H1 (cell line): ENCODE measurements at places on chromosomes 13 and 19. TPM values are rescaled to one million over a fixed set of nuclear protein-coding genes. Genes with fewer than 3 reads are reported as not detected.

The ZNF44 gene
- 2.8 and 3.2 TPM in 2 replicates for total RNA-seq

The CEBPA gene
- 2.7 and 3.0 TPM in 2 replicates for total RNA-seq

The AP1M1 gene
- 37.2 and 37.5 TPM in 2 replicates for total RNA-seq

The ZNF649 gene
- 44.0 and 51.7 TPM in 2 replicates for total RNA-seq

The IL12RB1 gene
- total RNA-seq = not detected in 2 replicates

The CGB5 gene
- total RNA-seq = 0.63 TPM in 1 of 2 replicates, not detected in the other

The ZNF625 gene
- total RNA-seq = 23.3 and 26.8 TPM in 2 replicates

The IFI30 gene
- 25.9 and 28.9 TPM in 2 replicates for total RNA-seq

The DZIP1 gene
- 24.6 and 28.0 TPM in 2 replicates for total RNA-seq

The OCEL1 gene
- 32.1 and 32.6 TPM in 2 replicates for total RNA-seq

The YJEFN3 gene
- 5.0 and 5.7 TPM in 2 replicates for total RNA-seq

The MEIS3 gene
- 27.4 and 28.2 TPM in 2 replicates for total RNA-seq

The CPB2 gene
- not detected in 2 replicates for total RNA-seq

The KLK3 gene
- total RNA-seq = not detected in 2 replicates

The C19orf33 gene
- total RNA-seq = 4.4 and 6.0 TPM in 2 replicates

DNA sequence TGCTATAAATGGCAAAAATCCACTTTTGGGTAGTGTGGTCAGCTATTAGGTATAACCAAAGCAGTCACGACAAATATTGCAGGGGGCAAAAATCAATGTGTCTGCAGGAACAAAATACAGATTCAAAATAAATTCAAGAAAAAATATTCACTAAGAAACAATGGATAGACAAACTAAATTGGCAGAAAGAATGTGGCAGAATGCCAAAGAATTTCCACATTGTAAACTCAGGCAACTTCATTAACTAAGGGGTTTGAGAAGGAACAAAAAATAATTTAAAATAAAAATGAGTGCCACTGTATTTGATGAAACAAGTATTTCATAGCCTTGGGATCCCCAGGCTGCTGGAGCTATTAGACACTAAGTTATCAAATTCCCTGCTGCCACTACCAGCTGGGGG lies 193.1 kb downstream of the VWA8 start:
- no peak overlapping the region for H3K27ac ChIP-seq
- no peaks in the 10 kb centered on the region for H3K4me1 ChIP-seq
- H3K27me3 ChIP-seq = no peaks in the 10 kb centered on the region
- no peaks in the 10 kb centered on the region for H3K36me3 ChIP-seq
- no peak for DNase-seq

- no peak overlapping the region for H3K27ac ChIP-seq
- peaks cover 16% of the 10 kb centered on the region; the same call in 1 of the 2 replicates for H3K27me3 ChIP-seq
- peak; percentile 80 for DNase-seq
- no peaks in the 10 kb centered on the region for H3K36me3 ChIP-seq
Observed at GRCh38 chr13:25046985-25047511, 48.9 kb upstream of the PABPC3 start.

GRCh38 chr13:111904166-111904565 lies 162.8 kb upstream of the SOX1 start:
- DNase-seq = no peak
- no peaks in the 10 kb centered on the region for H3K36me3 ChIP-seq
- H3K4me3 ChIP-seq = no peak overlapping the region
- H3K4me1 ChIP-seq = no peaks in the 10 kb centered on the region

GRCh38 chr13:75461314-75461713 lies 20.7 kb downstream of the TBC1D4 start:
- H3K36me3 ChIP-seq = 0 out of 2 replicates have a peak, but pooled peaks cover 2% of the 10 kb centered on the region
- 0 out of 2 replicates have a peak, but pooled peaks cover 2% of the 10 kb centered on the region for H3K4me1 ChIP-seq
- no peak overlapping the region for H3K27ac ChIP-seq
- DNase-seq = no peak

GRCh38 chr19:35109395-35110112 lies 6.1 kb upstream of the FXYD3 start:
- no peak overlapping the region for H3K27ac ChIP-seq
- peaks cover 4% of the 10 kb centered on the region for H3K4me1 ChIP-seq
- no peaks in the 10 kb centered on the region for H3K36me3 ChIP-seq

- H3K4me3 ChIP-seq = no peak overlapping the region
- no peaks in the 10 kb centered on the region for H3K36me3 ChIP-seq
- DNase-seq = no peak
- no peak overlapping the region for H3K27ac ChIP-seq
- no peaks in the 10 kb centered on the region for H3K27me3 ChIP-seq
- H3K4me1 ChIP-seq = no peaks in the 10 kb centered on the region
Observed at GRCh38 chr19:44521370-44521769, 8.1 kb downstream of the CEACAM20 start.

GRCh38 chr19:55111238-55111831 lies 6.1 kb downstream of the PPP1R12C start:
- no peaks in the 10 kb centered on the region for H3K4me1 ChIP-seq
- no peak overlapping the region for H3K27ac ChIP-seq
- DNase-seq = no peak
- H3K27me3 ChIP-seq = no peaks in the 10 kb centered on the region

- no peaks in the 10 kb centered on the region for H3K27me3 ChIP-seq
- H3K4me3 ChIP-seq = no peak overlapping the region
- no peaks in the 10 kb centered on the region for H3K4me1 ChIP-seq
- no peak overlapping the region for H3K27ac ChIP-seq
Observed at GRCh38 chr13:113546571-113547237, 37.8 kb upstream of the TFDP1 start.

- no peaks in the 10 kb centered on the region for H3K4me1 ChIP-seq
- no peak for DNase-seq
- H3K27me3 ChIP-seq = no peaks in the 10 kb centered on the region
- H3K4me3 ChIP-seq = no peak overlapping the region
Observed at GRCh38 chr13:48296528-48296927, 7.0 kb upstream of the RB1 start.

GRCh38 chr13:98977568-98978265 lies at the start of gene DOCK9:
Gene DOCK9, minus strand, starts transcription at chr13:98978064. Its CDS starts 155 bp downstream, at chr13:98977909.
- no peak within 1 kb of the TSS for H3K4me3 ChIP-seq
- H3K27me3 ChIP-seq = no peaks in the 10 kb centered on the region
- H3K4me1 ChIP-seq = peaks cover 8% of the 10 kb centered on the region

DNA sequence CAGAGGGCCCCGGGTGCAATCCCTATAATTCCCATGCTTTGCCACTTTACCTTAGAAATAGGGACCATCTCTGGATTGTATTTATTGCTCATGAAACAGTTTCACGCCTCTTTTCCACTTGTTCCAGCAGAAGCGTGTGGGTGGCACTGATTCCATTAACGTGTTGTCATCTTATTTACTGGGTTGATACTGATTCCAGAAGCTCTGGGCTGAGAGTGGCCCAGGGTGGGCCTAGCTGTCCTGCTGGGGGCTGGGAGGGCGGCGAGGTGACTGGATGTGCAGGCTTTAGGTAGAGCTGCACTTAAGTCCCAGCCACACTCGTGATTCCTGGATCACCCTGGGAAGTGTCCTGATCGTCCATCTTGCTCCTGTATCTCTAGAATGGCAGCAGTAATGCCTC lies 155.0 kb downstream of the TEX29 start:
- H3K36me3 ChIP-seq = no peaks in the 10 kb centered on the region
- H3K4me3 ChIP-seq = no peak overlapping the region
- H3K27ac ChIP-seq = no peak overlapping the region
- DNase-seq = no peak
- no peaks in the 10 kb centered on the region for H3K27me3 ChIP-seq

- H3K4me1 ChIP-seq = no peaks in the 10 kb centered on the region
- H3K4me3 ChIP-seq = no peak overlapping the region
- no peaks in the 10 kb centered on the region for H3K36me3 ChIP-seq
- no peaks in the 10 kb centered on the region for H3K27me3 ChIP-seq
- H3K27ac ChIP-seq = no peak overlapping the region
Observed at GRCh38 chr13:22187329-22187728, 516.5 kb downstream of the FGF9 start.

- DNase-seq = no peak
- no peaks in the 10 kb centered on the region for H3K27me3 ChIP-seq
- no peak overlapping the region for H3K4me3 ChIP-seq
- no peaks in the 10 kb centered on the region for H3K36me3 ChIP-seq
Observed at GRCh38 chr13:99178636-99179035, 22.0 kb upstream of the UBAC2 start.

DNA sequence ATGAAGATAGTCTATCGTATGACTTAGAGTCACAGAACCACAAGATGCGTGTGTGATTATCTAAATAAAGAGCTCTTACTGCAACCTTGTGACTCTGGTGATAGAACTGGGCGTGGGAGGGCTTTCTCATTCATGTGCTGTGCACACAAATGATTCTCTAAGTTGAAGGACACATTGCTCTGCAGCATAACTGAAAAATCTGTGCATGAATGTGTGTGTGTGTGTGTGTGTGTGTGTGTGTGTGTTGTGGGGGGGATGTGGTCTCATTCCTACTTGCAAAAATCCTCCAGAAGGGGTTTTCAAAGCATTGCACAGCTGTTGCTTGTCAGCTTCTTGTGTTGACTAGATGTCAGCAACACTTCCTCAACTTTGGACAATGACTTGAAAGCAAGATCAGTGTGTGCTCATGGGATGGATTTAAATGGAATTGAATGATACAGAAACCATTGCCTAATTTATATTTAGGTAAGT lies 22.4 kb downstream of the LRCH1 start:
- H3K4me3 ChIP-seq = no peak overlapping the region
- DNase-seq = no peak
- no peaks in the 10 kb centered on the region for H3K4me1 ChIP-seq
- H3K36me3 ChIP-seq = no peaks in the 10 kb centered on the region

GRCh38 chr13:69959046-69959445 lies 148.6 kb upstream of the ATXN8OS start:
- H3K27me3 ChIP-seq = no peaks in the 10 kb centered on the region
- no peak overlapping the region for H3K4me3 ChIP-seq
- H3K36me3 ChIP-seq = no peaks in the 10 kb centered on the region
- DNase-seq = no peak
- no peaks in the 10 kb centered on the region for H3K4me1 ChIP-seq

DNA sequence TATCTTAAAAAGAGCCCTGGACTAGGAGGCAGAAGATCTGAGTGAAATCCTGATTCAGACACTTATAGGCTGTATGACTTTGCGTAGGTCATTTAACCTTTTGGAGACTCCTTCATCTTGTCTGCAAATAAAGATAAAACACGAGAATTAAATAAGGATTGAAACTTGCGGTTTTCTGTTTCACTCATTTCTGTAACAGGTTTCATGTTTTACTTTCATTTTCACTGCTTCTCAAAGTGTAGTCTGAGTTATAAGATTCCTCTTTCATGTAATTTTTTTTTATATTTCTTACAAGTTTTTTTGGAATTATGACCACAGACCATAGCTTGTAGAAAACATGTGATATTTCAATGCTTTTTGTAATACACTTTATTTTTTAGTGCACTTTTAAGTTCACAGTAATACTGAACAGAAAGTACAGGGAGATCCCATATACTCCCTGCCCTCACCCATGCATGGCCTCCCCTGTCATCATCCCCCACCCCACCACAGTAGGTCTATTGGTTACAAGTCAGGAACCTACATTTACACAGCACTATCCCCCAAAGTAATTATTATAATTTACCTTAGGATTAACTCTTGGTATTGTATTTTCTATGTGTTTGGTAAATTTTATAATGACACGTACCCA lies 174.6 kb downstream of the ITGBL1 start:
- no peak for DNase-seq
- no peaks in the 10 kb centered on the region for H3K4me1 ChIP-seq
- no peaks in the 10 kb centered on the region for H3K36me3 ChIP-seq
- H3K27me3 ChIP-seq = no peaks in the 10 kb centered on the region
- no peak overlapping the region for H3K4me3 ChIP-seq
- H3K27ac ChIP-seq = no peak overlapping the region

- no peak for DNase-seq
- no peaks in the 10 kb centered on the region for H3K36me3 ChIP-seq
- no peak overlapping the region for H3K27ac ChIP-seq
- H3K27me3 ChIP-seq = no peaks in the 10 kb centered on the region; the same call in 1 of the 2 replicates
- H3K4me1 ChIP-seq = 0 out of 2 replicates have a peak, but pooled peaks cover 3% of the 10 kb centered on the region
- no peak overlapping the region for H3K4me3 ChIP-seq
Observed at GRCh38 chr13:45792827-45793303, 58.7 kb downstream of the SIAH3 start.

DNA sequence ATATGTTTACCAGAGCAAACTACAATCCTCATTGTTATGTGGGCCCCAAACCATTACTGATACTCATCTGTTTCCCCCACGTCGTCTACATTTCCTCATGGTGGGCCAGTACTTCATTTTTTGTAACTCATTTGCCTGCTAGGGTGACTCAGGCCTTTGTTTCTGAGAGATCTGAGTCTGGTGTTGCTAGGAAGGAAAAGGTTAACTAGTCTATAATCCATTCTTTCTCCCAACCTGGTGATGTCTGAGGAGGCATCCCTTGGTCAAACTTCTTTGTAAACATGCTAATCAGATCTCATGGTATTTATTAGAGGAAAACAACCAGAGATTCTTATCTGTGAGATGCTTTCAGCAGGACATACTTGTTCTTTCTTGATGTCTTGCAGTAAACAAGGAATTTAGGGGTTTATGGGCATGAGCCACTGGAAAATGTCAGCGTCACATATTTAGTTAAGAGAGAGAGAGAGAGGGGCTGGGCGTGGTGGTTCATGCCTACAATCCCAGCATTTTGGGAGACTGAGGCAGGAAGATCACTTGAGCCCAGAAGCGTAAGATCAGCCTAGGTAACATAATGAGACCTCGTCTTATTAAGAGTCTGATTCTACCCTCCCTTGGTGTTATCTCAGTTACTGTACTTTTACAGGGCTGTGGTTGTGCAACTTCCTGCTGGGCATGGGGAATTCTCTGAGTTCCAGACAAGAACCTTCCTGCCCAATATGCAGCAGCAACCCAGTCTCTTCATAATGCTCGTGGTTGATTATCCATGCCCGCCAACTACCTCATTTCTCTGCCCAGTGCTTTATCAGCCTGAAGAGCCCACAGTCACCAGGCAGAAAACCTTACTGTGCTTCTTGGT lies 9.7 kb upstream of the DPRX start:
- H3K4me3 ChIP-seq = no peak overlapping the region
- no peak for DNase-seq
- H3K27ac ChIP-seq = no peak overlapping the region
- no peaks in the 10 kb centered on the region for H3K4me1 ChIP-seq
- H3K36me3 ChIP-seq = no peaks in the 10 kb centered on the region

GRCh38 chr19:6768236-6768785 lies 1.1 kb upstream of the SH2D3A start:
- H3K27ac ChIP-seq = no peak overlapping the region
- no peaks in the 10 kb centered on the region for H3K36me3 ChIP-seq
- H3K27me3 ChIP-seq = no peaks in the 10 kb centered on the region
- H3K4me1 ChIP-seq = peaks cover 10% of the 10 kb centered on the region
- H3K4me3 ChIP-seq = peak overlapping the region; percentile 82; the same call in 1 of the 2 replicates

DNA sequence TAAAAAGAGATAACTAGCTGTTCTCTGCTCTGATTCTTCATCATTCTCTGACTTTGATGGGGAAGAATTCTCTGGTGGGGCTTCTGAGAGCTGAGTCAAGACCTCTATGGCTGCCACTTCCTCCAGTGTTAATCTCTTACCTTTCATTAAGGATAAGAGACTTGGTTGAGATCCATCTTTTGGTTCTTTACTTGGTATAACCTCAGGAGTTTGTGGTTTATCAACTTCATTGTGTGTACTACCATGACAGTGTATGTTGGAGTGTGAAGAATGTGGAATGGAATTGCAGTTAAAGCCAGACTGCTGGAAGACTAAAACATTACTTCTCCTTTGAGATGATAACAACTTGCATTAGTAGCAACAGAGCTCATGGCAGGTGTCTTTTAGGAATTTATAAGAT lies 222.0 kb downstream of the SLITRK5 start:
- no peak for DNase-seq
- no peak overlapping the region for H3K27ac ChIP-seq
- no peaks in the 10 kb centered on the region for H3K36me3 ChIP-seq
- H3K27me3 ChIP-seq = no peaks in the 10 kb centered on the region
- H3K4me1 ChIP-seq = no peaks in the 10 kb centered on the region
- no peak overlapping the region for H3K4me3 ChIP-seq

GRCh38 chr13:50014386-50014785 lies 858 bp upstream of the KCNRG start:
- H3K36me3 ChIP-seq = no peaks in the 10 kb centered on the region; the same call in 1 of the 2 replicates
- H3K4me1 ChIP-seq = peaks cover 6% of the 10 kb centered on the region
- H3K27me3 ChIP-seq = no peaks in the 10 kb centered on the region
- H3K27ac ChIP-seq = no peak overlapping the region
